ENCODE measurements at places on chromosomes 5 and 9.

DNA sequence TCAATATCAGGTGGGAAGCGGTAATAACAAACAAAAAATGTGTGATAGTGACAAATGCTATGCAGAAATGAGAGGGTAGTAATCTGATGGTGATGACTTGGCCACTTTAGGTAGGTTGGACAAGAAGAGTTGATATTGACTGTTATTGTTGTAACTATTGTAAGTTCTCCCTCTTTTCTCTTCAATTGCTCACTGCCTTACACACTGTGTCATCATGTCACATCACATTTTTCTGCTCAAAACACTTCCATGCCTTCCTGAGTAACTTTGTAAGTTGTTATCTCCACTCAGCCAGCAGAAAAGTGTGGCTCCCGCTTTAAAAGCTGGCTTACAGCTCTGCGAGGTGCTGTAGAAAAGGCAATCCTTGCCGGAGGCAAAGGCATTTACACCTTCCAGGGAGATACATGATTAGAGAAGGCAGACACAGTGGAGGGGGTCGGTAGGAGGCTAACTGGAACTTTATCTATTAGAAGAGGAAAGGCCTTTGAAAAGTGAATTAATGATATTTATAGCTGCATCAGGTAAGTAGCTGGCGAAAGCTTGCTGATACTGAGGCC lies 85.2 kb upstream of the CLINT1 start:
- no peak for DNase-seq

DNA sequence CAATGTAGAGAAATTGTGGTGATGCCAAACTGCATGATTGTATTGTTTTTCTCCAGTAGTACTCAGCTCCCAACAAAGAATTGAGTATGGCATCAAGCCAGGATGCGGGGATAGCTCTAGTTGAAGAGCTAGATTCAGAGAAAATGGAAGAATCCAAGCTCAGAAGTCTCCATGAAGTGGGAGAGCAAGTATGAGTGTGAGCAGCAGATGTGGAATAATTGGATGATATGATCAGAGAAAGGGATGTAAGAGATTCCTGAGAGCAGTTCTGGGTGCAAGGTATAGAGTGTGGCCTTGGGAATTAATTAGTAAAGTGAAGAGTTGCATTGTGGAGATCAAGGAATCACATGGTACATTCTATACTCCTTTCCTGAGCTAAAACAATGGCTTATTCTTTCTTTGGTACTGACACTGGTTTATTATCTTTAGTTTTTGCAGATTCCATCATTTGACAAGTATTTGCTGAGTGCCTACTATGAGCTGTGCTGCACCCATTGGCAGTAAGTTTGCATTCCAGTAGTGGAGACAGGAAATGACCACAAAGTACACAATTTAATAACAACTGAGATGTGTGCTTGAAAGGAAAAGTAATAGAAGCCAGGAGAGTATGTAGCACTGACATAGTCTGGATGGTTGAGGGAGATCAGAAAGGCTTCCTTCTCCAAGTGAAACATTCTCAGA lies 177.1 kb downstream of the CPLANE1 start:
- no peak for DNase-seq

DNA sequence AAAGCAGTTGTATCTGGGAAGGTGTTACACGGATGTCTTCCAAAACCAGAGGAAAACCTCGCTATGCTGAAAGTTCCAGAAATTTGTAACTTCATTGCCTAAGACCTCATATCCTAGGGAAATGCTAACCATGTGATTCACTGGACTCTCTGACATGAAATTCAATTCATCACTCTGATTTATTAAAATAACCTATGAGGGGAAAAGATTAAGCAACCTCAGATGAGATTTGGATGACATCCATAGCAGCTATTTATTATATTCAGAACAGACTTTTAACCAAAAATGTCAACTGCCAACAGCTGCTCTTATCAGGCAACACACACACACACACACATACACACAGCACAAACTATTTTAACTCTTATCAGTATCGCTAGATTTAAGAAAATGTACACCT lies 1006.4 kb upstream of the CTNND2 start:
- no peak for DNase-seq

DNA sequence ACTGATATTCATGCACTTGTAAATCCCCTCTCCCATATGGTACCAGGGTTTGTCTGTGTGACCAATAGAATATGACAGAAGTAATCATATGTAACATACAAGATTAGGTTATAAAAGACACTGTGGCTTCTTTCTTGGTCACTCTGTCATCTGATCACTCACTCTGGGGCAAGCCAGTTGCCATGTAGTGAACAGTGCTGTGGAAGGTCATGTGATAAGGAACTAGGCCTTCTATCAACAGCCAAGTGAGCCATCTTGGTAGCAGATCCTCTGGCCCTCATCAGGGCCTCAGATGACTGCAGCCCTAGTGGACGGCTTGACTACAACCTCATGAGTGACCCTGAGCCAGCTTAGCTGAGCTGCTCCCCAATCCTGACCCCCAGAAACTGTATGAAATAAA lies 30.0 kb upstream of the MATR3 start:
- no peak for DNase-seq
